ENCODE measurements at places on chromosomes 1 and 21.
A peak's percentile ranks its signal among the peaks of the same experiment; 100 is the strongest.

DNA sequence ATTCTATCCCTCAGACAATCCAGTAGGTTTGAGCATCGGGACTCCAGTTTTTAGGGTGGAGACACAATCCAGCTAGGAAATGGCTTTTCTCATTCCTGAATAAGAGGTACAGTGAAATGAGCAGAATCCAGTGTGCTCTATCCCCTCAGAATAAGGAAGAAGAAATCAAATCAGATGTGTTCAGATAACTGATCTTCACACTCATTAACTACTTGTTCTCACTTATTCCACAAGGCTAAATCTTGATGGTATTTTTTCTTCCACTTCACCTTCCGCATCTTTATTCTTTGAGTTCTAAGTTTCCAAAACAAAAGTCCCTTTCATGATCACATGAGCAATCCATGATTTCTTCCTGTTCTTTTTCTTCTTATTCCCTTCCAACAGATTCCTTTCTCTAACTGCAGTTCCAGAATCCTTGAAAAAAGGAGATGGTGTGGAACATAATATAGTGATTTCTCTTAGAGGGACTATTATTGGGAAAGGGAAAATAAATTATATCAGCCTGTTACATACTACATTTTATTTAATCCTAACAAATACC lies 1.7 kb downstream of the SYT11 start:
- DNase-seq, result no peak

DNA sequence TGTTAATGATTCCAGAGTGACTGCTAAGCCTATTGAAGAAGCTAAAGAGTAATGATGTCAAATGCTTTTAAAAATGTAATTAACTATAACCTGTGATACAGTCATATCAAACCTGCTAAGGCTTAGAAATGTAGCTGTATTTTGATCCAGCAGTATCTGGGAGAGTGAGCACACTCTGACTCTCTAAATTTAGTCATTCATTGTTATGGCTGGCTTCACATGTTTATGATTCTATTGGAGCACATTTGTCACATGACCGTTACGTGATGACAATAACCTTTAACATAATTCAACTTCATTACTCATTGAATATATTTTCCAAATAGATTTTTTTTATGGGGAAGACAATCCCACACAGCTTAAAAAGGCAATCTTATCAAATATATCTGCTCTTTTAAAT lies 587.1 kb downstream of the LMO4 start:
- no peak for DNase-seq

DNA sequence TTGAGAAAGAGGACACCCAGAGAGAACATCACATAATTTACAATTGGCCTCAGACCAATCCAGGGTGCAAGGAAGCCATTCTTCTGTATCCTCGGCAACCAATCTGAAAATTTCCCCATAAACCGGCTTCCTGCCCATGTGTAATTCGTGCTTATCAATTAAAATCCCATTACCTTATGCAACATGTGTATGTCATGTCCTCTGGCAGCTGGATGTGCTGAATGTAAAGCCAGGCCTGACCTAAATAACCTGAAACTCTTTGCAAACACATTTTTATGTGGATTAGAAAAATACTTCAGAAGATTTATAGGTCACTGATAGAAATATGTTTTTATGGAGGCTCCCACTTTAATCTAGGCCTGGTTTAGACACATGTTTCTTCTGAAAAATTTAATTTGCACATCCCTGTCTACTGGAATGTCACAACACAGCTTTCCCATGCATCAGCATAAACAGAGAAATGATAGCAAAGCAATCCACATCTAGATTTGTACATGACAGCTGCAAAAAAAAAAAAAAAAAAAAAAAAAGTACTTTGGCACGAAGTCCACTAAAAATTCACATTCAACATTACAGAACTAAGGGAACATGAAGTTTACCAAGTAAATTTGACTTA lies 69.4 kb upstream of the SAMSN1 start:
- DNase-seq, result no peak

DNA sequence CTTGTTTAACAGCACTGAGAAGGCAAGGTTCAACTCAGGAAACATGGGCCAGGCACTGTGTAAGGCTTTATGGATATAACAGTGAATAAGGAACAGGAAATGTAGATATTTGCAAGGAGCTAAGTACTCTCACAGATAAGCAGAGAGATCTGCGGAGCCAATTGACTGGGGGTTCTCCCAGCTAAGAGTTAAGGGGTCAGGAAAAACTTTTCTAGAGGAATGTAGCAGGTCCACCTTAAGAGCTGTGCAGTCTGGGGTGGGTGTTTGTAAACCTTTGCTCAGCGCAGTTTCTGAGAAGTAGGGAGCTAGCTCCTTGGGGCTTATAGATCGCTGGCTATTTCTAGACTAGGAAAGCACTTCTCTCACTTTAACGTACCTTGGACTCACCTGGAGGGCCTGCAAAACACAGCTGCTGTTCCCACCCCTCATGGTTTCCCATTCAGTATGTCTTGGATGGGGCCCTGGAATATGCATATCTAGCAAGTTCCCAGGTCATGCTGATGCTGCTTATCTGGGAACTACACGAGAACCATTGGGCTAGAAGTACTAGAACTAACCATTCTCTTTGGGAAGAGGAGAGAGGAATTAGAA lies 51.7 kb downstream of the TLCD4 start:
- DNase-seq, result no peak

DNA sequence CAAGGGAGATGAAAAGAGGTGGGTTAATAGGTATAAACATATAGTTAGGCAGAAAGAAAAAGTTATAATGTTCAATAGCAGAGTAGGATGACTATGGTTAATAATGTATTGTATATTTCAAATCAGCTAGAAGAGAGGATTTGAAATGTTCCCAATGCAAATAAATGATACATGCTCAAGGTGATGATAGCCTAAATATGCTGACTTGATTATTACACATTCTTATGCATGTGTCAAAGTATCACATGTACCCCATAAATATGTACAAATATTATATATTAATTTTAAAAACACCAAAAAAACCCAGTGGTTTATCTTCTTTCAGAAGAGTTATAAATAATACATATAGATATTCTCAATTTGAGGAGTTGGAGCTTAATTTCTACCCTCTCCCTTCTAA lies 38.3 kb upstream of the ZSWIM5 start:
- no peak for DNase-seq

DNA sequence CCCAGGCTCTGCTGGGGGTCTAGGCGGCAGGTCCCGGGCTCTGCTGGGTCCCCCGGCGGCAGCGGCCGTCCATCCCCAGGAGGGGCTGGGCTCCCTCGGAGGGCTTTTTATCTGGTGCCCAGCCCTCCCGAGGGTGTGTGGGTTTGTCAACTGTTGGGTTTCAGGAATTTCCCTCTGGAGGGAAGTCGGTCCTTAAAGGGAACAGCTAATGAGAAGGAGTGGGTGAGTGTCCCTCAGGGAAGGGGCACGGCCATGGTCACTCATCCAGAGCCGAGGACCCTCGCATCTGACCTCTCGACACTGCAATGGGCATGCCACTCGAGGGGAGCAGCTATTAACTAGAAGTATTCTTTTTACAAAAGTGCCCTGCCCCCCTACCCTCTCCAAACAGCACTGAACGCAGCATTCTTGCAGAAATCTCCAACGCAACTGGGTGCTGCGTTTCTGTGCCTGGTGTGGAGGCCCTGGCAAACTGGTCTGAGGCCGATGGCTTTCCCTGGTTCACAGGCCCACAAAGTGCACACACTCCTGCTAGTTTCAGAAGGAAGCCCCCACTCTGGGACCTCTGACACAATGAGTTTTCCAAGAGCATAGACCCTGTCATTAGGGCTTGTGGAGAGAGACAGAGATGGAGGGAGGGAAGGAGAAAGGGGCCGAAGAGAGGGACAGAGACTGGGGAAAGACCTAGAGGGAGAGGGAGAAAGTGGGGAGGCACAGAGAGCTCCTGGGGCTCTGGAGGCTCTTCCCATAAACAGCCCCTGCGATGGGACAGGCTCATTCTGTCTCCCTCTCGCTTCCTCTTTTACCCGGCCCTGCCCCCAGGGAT lies 1.0 kb upstream of the TSPEAR start:
- DNase-seq, result no peak

GRCh38 chr1:55257958-55258357 lies 42.8 kb upstream of the USP24 start:
- DNase-seq, result peak; percentile 49

DNA sequence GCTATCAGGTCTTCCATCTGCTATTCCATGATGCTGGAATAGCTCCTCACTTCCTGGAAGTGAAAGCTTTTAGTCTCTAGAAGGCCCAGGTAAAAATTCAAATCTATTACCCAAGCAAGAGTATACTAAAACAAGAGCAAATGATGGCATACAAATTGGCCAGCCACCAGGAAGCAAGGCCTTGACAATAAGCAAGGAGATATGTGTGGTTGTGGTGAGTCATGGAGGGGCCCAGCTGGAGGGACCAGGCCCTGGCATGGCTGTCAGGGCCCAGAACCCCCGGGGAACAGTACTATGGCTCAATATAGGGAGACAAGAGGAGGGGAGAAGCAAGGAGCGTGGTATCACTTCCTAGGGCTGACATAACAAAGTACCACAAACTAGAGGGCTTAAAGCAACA lies 358.7 kb downstream of the RRAGC start:
- no peak for DNase-seq

DNA sequence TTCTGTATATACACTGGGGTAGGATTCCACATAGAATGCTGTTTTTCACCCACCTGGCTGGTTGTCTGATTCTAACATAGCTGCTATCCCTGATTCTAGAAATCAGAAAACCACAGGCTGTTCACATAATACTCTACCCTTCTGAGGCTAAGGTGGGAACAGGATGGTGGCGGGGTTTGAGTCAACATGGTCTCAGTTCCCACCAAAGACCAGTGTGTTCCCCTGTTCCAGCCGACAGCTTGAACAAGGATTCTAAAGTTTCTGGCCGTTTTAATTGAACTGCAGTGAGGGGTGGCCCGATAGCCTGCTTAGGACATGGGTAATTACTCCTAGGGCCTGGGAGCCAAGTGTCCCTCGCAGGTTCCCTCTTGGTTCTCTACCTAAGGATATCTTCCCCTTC lies 38.4 kb downstream of the PEX14 start:
- DNase-seq, result peak; percentile 47

- DNase-seq, result no peak
Measured at GRCh38 chr1:240294566-240294965, 202.9 kb downstream of the FMN2 start.

- no peak for DNase-seq
Measured at GRCh38 chr1:62433861-62434617, 2.8 kb upstream of the USP1 start.

GRCh38 chr1:208025031-208025430 lies 114.1 kb upstream of the CD34 start:
- no peak for DNase-seq

DNA sequence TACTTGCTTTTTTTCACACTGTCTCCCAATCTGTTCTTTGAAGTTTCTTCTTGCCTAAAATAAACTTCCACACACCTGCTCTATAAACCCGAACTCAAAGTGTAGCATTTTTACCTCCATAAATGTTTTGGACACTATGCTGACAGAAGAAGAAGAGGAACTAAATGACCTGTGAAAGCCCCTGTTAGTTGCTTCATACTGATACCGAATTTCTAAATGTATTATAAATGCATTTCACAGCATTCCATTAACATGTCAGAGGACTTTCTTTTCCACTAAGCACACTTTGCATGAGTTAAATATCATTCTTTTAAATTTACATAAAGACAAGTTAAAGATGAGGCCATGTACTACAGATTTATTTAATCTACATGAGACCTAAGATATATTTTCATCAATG lies 281.0 kb downstream of the SMYD3 start:
- DNase-seq, result no peak

GRCh38 chr1:240073097-240073496 lies 18.6 kb upstream of the FMN2 start:
- no peak for DNase-seq

DNA sequence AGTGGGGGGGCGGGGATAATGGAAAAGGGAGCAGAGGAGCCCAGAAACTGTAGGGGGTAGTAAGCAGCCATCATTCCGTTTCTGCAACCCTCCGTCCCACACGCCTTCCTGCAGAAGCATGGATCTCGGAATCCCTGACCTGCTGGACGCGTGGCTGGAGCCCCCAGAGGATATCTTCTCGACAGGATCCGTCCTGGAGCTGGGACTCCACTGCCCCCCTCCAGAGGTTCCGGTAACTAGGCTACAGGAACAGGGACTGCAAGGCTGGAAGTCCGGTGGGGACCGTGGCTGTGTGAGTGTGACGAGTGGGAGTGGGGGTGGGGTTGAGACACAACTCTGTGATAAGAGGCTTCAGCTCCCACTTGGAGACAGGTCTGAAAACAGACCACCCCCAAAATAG lies 706 bp downstream of the CREB3L4 start:
- no peak for DNase-seq

DNA sequence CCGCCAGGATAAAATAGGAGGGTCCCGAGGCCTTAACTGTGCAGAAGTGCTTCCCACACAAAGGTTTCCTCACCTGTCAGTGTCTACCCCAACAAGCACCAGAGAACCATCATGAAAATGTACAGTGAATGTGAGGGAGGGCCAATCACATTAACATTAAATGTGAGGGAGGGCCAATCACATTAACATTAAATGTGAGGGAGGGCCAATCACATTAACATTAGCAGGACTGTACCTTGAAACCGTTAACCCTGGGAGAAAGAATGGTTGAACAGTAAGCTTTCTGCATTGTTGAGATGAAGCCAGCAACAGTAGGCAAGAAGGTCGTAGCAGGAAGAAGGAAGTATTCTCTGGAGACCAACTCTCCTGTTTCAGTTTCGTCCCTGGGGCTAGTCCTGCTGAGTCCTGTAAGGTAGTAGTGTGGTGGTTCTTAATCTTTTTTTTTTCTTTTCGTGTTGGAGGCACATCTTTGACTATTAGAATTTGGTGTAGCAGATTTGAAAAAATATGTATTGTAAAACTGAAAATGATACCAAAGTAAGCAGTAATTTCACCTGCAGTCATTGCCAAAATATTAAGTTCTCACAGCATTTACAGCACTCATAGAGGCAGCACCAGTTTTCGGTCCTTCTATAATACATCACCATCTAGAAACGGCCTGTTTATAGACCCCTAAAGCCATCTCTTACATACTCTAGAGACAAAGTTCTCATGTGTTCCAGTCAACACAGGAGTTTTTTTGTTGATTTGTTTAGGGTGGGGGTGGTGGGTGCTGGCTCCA lies 98.6 kb upstream of the PPP2R5A start:
- DNase-seq, result peak; percentile 10

DNA sequence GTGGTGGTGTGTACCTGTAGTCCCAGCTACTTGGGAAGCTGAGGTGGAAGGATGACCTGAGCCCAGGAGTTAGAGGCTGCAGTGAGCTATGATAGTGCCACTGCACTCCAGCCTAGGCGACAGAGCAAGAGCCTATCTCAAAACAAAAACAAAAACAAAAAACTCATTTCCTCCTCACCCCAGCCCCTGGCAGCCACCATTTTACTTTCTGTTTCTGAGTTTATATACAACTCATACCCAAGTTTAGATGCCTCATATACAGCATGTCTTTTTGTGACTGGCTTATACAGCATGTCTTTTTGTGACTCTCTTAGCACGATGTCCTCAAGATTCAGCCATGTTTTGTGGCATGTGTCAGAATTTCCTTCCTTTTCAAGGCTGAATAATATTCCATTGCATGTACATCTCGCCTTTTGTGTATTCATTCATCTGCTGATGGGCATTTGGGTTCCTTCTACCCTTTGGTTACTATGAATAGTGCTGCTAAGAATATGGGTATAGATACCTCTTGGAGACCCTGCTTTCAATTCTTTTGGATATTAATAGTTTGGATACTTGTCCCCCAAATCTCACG lies 14.7 kb downstream of the COA7 start:
- DNase-seq, result no peak

Data from activated CD4-positive, alpha-beta T cell treated with anti-CD3 and anti-CD28 coated beads, Interleukin-2, Interleukin-4, amounts not matched to agents 100 ng/mL and 50 ng/mL, durations not matched to agents 16 hours and 8 hours (primary cell).